ENCODE measurements at places on chromosomes 7 and 10. TPM values are rescaled to one million over a fixed set of nuclear protein-coding genes. Genes with fewer than 3 reads are reported as not detected.

- no peak overlapping the region for H3K4me3 ChIP-seq
- H3K36me3 ChIP-seq: no peaks in the 10 kb centered on the region
- H3K27me3 ChIP-seq: no peaks in the 10 kb centered on the region
- H3K4me1 ChIP-seq: no peaks in the 10 kb centered on the region
These were observed 34.4 kb downstream of the RCC1L start for GRCh38 chr7:75039166-75039565.

DNA sequence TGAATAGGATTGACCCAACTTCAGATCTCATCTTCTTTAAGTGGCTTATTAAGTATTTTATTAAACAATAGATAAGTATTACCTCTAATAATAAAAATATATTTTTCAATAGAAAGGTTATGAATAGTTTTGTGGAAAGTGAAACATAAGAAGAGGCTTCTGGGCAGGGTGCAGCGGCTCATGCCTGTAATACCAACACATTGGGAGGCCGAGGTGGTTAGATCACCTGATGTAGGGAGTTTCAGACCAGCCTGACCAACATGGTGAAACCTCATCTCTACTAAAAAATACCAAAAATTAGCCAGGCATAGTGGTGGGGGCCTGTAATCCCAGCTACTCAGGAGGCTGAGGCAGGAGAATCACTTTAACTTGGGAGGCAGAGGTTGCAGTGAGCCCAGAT is 26.5 kb downstream of the GPR85 start:
- H3K4me3 ChIP-seq: no peak overlapping the region
- no peak for DNase-seq
- no peak overlapping the region for H3K27ac ChIP-seq
- peaks cover 4% of the 10 kb centered on the region for H3K27me3 ChIP-seq
- no peaks in the 10 kb centered on the region for H3K36me3 ChIP-seq

- H3K36me3 ChIP-seq: no peaks in the 10 kb centered on the region
- H3K4me1 ChIP-seq: no peaks in the 10 kb centered on the region
- no peaks in the 10 kb centered on the region for H3K27me3 ChIP-seq
- H3K4me3 ChIP-seq: no peak overlapping the region
- DNase-seq: no peak
These were observed 98.2 kb downstream of the CALN1 start for GRCh38 chr7:72313906-72314305.

ST8SIA6 gene
- total RNA-seq: not detected

DNA sequence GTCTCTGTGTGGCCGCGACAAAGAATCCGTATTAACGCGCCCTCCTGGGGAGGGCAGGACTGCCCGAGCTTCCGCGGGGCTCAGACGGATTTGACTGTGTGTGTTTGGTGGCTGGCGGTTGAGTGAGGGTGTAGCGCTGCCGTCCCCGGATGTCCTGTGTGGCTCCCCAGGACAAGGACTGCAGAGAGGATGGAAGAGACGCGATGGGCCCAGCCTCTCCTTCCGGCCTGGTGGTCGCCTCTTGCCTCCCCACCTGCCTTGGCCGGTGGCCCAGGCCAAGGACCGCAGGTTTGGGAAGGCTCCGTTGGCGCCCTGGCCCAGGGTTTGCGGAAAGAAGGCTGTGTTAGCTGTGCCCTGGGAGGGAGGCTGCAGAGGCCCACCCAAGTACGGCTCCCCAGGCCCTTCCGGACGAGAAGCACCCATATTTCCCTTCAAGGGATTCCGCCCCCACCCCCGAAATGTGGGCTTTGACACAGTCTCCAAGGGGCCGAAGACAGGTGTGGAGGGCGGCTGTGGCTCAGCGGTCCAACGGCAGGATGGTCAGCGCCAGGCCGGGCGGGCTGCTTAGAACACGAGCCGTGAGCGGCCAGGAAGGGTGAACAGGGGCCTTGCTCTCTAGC is 2.3 kb downstream of the UNCX start:
- peaks cover 65% of the 10 kb centered on the region for H3K27me3 ChIP-seq
- H3K36me3 ChIP-seq: no peaks in the 10 kb centered on the region
- H3K4me1 ChIP-seq: peaks cover 58% of the 10 kb centered on the region
- peak overlapping the region; percentile 54 for H3K4me3 ChIP-seq
- peak; percentile 78 for DNase-seq

- peaks cover 7% of the 10 kb centered on the region for H3K4me1 ChIP-seq
- DNase-seq: peak; percentile 28
- no peak overlapping the region for H3K27ac ChIP-seq
- no peak overlapping the region for H3K4me3 ChIP-seq
- H3K36me3 ChIP-seq: no peaks in the 10 kb centered on the region
These were observed 108.9 kb upstream of the HDAC9 start for GRCh38 chr7:18386607-18387006.

DNA sequence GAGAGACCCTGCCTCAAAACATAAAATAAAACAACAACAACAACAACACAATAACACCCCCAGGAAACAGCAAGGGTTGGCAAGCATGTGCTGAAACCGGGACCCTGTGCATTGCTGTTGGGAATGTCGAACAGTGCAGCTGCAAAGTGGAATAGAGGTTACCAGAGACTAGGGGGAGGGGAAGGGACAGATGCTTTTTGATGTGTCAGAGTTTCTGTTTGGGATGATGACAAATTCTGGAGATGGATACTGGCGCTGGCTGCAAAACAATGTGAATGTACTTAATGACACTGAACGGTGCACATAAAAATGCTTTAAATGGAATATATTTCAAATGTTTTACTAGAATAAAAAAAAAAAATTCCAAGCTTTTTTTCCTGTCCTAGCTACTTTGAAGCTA is 241.8 kb downstream of the TEX36 start:
- peaks cover 10% of the 10 kb centered on the region for H3K27me3 ChIP-seq
- no peaks in the 10 kb centered on the region for H3K36me3 ChIP-seq
- no peaks in the 10 kb centered on the region for H3K4me1 ChIP-seq
- no peak for DNase-seq
